Activated CD4-positive, alpha-beta T cell treated with anti-CD3 and anti-CD28 coated beads, Interleukin-2, amount 50 U/mL, for 4 hours (primary cell): ENCODE measurements at places on chromosomes 12 and 14.

GRCh38 chr12:4643747-4644146 lies 5.1 kb downstream of the AKAP3 start:
- DNase-seq, result no peak

DNA sequence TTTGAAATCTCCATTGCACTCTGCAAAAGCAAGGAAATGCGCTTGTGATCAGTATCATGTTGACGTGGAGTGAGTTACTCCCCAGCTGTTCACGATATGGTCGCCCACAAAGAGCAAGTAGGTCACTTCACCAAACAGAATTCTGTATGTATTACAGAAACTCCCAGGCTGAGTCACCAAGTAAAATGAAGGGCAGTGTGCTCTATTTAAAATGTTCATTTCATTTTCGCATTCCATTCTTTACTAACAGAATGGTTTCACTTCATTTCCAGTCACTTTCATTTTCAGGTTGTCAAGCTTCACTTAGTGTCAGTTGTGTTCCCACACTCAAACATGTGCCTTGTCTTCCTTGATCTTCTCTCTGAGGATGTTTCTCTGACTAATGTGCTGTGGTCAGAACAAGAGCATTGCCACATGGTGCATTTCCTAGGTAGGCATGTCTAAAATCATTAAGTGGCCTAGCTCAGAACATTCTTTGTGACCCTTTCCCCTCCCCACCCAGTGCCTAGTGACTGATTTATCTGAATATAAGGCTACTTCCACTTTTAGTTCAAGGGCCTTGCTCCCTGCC lies 391.2 kb downstream of the RAD51B start:
- DNase-seq, result peak; percentile 21

DNA sequence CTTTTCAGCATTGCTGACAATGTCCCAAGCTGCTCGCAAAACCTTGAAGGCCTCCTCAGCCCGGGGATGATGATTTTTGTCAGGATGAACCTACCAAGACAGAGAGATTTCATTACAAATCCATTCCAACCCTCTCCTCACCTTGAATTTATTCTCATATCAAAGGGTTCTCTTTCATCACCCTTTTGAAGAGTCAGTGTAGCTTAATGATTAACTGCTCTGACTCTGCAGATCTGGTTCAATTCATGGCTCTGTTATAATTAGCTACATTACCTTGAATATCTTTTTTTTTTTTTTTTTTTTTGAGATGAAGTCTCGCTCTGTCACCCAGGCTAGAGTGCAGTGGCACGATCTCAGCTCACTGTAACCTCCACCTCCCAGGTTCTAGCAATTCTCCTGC lies 5.6 kb downstream of the ORMDL2 start:
- no peak for DNase-seq

- no peak for DNase-seq
Observed at GRCh38 chr12:43216490-43216889, 335.5 kb downstream of the ADAMTS20 start.

- no peak for DNase-seq
Observed at GRCh38 chr14:40447017-40447416, 1014.8 kb upstream of the FBXO33 start.

- DNase-seq, result no peak
Observed at GRCh38 chr12:39332661-39333175, 110.2 kb downstream of the KIF21A start.

- DNase-seq, result no peak
Observed at GRCh38 chr12:3863756-3864155, 9.4 kb downstream of the PARP11 start.

DNA sequence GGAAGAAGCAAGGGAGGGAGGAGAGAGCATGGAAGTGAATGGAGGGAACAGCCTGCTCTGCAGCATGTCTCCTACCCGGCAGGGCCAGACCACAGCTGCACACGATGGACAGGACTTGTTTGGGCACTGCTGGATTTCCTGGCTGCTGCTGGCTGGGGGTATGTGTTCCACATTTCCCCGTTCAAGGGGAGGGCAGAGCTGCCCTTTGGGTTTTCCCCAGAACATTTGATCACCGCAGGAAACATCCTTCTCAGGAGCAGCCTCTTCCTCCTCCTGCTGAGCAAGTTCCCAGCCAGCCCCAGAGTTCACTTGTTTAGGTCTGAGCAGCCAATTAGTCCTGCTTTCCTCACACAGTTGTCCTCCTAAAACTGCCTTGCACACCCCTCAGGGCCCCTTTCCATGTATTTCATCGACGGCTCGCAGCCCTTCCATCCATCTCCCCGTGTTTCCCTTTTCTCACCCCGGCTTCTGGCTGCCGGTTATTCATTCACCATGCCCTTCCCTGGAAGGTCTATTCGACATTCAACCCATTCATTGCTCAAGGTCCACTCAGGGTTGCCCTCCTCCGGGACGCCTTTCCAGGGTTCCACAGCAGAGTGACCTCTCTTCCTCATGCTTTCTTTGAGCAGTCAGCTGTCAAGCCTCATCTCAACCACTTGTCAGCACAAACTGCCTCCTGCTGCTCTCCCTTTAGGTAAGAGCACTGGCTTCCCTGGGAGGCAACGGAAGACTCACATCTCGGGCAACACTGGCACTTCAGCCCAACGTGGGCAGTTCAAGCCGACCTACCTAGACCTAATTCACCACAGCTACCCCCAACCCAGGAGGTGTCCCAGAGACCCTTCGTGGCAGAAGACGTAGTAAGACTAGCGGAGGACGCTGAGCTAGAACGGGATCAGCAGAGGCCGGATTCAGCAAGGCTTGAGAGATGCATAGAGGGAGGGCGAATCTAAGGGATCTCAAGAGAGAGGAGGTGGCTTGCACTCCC lies 20.1 kb upstream of the ANO2 start:
- no peak for DNase-seq

- DNase-seq, result no peak
Observed at GRCh38 chr12:3311491-3312103, 179.4 kb upstream of the PRMT8 start.

DNA sequence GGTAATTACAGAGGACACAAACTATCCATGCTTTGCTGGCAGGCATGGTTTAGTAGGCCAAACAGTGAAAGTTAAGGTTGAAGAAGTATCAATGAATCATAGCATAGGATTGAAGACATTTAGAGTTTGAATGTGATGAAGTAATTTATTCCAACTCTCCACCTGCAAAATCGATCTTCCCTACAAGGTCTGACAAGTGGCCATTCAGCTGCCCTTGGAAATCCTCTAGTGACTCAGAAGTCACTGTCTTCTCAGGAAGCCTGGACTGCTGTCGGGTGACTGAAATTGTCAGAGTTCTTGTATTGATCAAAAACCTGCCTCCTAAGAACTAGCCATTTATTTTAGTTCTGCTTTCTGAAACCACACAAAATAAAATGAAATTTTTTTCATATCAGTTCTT lies 17.7 kb upstream of the STXBP6 start:
- no peak for DNase-seq

DNA sequence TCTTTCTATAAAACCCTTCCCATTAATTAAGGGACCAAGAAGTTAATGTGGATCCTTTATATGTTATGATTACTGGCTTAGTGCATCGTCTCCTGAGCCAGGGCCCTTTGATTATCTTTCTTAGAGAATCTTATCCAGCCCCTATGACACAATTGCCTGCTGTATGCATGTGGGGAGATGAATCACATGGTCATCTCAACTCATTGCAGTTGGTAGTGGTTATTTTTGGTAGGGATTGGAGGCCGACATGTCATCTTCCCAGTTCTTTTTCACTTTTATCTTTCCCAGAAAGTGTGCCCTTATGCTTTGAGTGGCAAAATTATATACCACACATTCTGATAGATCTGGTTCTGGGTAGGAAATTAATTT lies 26.0 kb downstream of the ZNF664 start:
- DNase-seq, result no peak

GRCh38 chr12:14201291-14201690 lies 164.2 kb upstream of the ATF7IP start:
- DNase-seq, result no peak

DNA sequence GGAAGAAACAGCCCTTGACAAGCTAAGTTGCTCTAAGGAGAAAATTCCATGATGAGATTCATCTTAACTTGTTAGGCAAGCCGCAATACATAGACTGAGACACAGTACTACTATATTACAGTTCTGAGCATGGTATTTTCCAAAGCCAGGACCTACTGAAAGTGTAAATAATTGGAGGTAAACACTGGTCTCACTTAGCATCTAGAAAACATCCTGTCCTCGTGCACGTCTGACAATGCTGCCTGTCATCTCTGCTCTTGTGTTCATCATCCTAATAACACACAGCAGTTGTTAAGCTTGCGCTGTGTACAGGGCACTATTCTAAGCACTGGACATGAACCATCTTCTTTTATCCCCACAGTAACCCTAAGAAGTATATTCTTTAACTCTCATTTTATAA lies 64.2 kb downstream of the GNG2 start:
- no peak for DNase-seq

DNA sequence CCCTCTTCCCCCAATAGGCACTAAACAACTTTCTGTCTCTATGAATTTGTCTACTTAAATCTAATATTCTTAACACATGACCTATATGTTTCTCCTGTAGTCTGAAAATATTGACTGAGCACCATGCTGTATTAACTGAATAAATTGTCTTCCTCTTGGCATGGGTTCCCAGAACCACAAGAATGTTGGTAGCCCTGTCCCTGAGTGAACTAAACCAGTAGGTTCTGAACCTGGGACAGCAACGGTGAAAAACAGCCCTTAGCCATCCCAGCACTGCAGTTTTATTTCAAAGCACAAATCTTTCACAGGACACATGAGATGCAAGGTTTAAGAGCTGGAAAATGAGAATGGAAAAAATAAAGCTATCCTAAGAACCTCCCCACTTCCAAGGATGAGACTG lies 20.4 kb upstream of the HSP90B1 start:
- DNase-seq, result no peak

- DNase-seq, result no peak
Observed at GRCh38 chr14:54681811-54682261, 114.9 kb downstream of the SAMD4A start.

DNA sequence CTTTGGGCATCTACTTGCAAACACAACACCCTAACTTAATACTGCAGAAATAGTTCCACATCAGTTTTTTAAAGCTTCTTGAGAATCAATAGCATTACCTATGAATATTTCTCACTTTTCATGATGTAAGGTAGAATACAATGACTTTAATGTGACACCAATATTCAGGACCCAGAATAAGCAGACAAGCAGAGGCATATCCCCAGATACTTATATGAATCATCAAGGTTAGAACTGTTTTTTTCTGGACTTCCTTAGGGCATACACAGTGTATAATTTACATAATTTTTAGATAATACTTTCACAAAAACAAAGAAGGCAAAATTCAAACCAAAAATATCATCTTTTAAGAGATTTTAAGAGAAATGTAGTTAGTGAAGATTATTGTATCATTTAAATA lies 885.8 kb downstream of the FSCB start:
- DNase-seq, result no peak

DNA sequence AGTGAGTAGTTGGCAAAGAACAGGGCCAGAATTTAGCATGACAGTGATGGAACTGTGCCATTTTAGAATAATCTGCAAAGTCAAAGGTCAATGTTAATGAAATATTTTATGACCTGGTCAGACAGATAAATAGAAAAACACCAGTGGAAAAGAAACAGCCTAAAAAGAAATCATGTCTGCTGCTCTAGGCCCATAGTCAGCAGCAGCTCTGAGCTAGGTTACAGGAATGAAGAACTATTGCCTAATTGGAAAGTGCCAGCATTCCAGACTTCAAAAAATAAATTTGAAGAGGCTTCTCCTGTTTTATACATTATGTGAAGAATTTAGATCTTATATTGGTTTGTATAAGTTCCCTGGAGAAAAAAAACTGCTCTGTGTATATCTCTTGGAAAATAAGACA lies 9.8 kb downstream of the NPC2 start:
- no peak for DNase-seq

- DNase-seq, result no peak
Observed at GRCh38 chr12:118424884-118425283, 48.5 kb downstream of the SUDS3 start.
